Neural crest cell (in vitro differentiated cells): ENCODE measurements at places on chromosomes 1 and 21. TPM values are rescaled to one million over a fixed set of nuclear protein-coding genes. Genes with fewer than 3 reads are reported as not detected.

The PAQR6 gene
- total RNA-seq = 15.8 and 17.1 TPM in 2 replicates

The FABP3 gene
- 13.6 and 14.0 TPM in 2 replicates for total RNA-seq

The NSUN4 gene
- total RNA-seq = 32.7 and 33.3 TPM in 2 replicates

The LAD1 gene
- not detected in 2 replicates for total RNA-seq

The PRR9 gene
- total RNA-seq = not detected in 2 replicates

The KPRP gene
- not detected in 2 replicates for total RNA-seq

The ARHGAP30 gene
- not detected in 2 replicates for total RNA-seq

The ATAD3C gene
- 0.23 and 0.41 TPM in 2 replicates for total RNA-seq
